Ascending aorta (tissue), 2 donors: ENCODE measurements at places on chromosomes 6 and 20.

DNA sequence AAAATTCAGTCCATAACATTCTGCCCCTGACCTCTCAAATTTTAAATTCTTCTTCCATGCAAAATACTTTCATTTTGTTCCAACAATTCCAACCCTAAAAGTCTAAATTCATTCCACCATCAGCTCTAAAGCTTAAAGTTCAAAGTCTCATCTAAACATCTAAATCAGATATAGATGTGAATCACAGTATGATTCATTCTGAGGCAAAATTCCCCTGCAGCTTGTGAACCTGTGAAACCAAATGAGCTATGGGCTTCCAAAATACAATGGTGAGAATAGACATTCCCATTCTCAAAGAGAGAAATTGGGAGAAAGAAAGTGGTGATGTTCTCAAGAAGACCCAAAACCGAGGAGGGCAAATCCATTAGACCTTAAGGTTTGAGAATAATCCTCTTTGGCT is 309.8 kb downstream of the HIVEP2 start:
- DNase-seq, result no peak

GRCh38 chr6:167571550-167571949 is 246.7 kb downstream of the TTLL2 start:
- DNase-seq, result no peak

- no peak for DNase-seq
These were observed 37.4 kb downstream of the IL22RA2 start for GRCh38 chr6:137136065-137136464.

- no peak for DNase-seq
These were observed 2.3 kb downstream of the PREX1 start for GRCh38 chr20:48825566-48825920.
